ENCODE measurements at places on chromosomes 6 and 20.

DNA sequence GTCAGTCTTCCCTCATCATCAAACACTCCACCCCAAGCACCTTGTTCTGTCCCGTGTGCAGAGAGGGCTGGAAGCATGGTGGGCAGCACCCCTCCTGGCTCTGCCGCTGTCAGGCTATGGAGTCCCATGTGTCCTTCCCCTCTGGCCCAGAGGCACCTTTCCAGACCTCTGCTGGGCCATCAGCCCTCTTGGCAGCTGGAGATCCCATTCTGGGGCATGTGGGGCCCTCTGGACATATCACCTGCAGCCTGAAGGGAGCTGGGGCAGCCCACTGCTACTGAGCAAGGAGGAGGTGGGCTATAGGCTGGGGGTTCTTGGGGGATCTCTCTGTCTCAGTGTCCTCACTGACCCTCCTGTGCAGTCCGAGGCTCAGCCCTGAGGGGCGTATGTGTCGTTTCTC lies 42.2 kb downstream of the SUN5 start:
- no peak for DNase-seq

GRCh38 chr6:125154118-125154760 lies 666 bp downstream of the TPD52L1 start:
- DNase-seq = peak; percentile 4

DNA sequence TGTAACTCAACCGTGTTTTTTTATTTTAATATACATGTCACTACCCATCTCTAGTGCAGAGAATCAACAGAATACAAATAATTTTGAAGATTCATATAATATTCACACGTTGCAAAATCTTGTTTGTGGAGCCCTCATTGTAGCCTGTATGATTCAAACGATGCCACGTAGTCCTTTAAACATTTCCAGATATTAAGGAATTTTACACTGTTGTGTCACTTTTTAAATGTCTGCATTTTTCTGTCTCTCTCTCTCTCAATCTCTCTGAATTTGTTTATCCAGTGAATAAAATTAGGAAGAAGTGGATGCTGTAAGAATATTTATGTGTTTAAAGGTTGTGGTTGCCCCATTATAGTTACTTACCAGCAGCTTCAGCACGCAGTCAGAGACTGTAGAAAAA lies 262.0 kb downstream of the PAX1 start:
- no peak for DNase-seq

GRCh38 chr6:148349466-148349865 lies 6.8 kb downstream of the SASH1 start:
- DNase-seq = no peak

Measured in stimulated activated CD4-positive, alpha-beta T cell treated with anti-CD3 and anti-CD28 coated beads, Interleukin-2, amount 100 ng/mL, for 24 hours (primary cell).